Omental fat pad (tissue), 4 donors: ENCODE measurements at places on chromosomes 6 and 20. TPM values are rescaled to one million over a fixed set of nuclear protein-coding genes. Genes with fewer than 3 reads are reported as not detected.

Gene CDH26
- 4.1 TPM for total RNA-seq

Gene TMEM244
- not detected for total RNA-seq

Gene TFAP2C
- 11.6 TPM for total RNA-seq

Gene GJE1
- not detected for total RNA-seq

Gene SOBP
- 4.7 TPM for total RNA-seq

Gene GTSF1L
- not detected for total RNA-seq

Gene DEFB132
- total RNA-seq, result 1.5 TPM

Gene ARMH2
- total RNA-seq, result not detected

Gene SLC22A2
- total RNA-seq, result not detected

Gene C20orf204
- total RNA-seq, result 0.37 TPM

Gene SNPH
- total RNA-seq, result 2.0 TPM

Gene HSPA1A
- total RNA-seq, result 243 TPM

Gene LINC00237
- not detected for total RNA-seq

Gene ATAT1
- total RNA-seq, result 7.1 TPM

Gene PTCRA
- total RNA-seq, result not detected

Gene ZC2HC1B
- total RNA-seq, result not detected

Gene CCN6
- not detected for total RNA-seq

Gene C20orf96
- 3.0 TPM for total RNA-seq

Gene PROKR2
- total RNA-seq, result not detected
